ENCODE measurements at places on chromosomes 4 and X. TPM values are rescaled to one million over a fixed set of nuclear protein-coding genes. Genes with fewer than 3 reads are reported as not detected.

The TRIML2 gene
- not detected for polyA plus RNA-seq

The TMEM144 gene
- polyA plus RNA-seq: 11.0 TPM

The IQCM gene
- polyA plus RNA-seq: not detected

The ABLIM2 gene
- polyA plus RNA-seq: 4.9 TPM

The CYSLTR1 gene
- polyA plus RNA-seq: 0.09 TPM

The INTS6L gene
- 34.4 TPM for polyA plus RNA-seq

The FGF13 gene
- 88.9 TPM for polyA plus RNA-seq

The GSPT2 gene
- 12.1 TPM for polyA plus RNA-seq

The VCX3A gene
- polyA plus RNA-seq: 0.41 TPM

The ASB12 gene
- 0.75 TPM for polyA plus RNA-seq

The ATP2B3 gene
- 0.42 TPM for polyA plus RNA-seq

The ARX gene
- not detected for polyA plus RNA-seq

The FAM9C gene
- not detected for polyA plus RNA-seq

The CXorf38 gene
- polyA plus RNA-seq: 9.7 TPM

The ASB9 gene
- polyA plus RNA-seq: 0.67 TPM

The CCSER1 gene
- polyA plus RNA-seq: 0.10 TPM

The BANK1 gene
- polyA plus RNA-seq: 0.54 TPM

The USP17L26 gene
- polyA plus RNA-seq: not detected

The BTC gene
- polyA plus RNA-seq: 0.79 TPM

The PRKG2 gene
- polyA plus RNA-seq: not detected

The TCEAL7 gene
- polyA plus RNA-seq: 7.9 TPM

The GAB3 gene
- not detected for polyA plus RNA-seq

The NAP1L2 gene
- polyA plus RNA-seq: 2.7 TPM

The SLC10A4 gene
- polyA plus RNA-seq: not detected

The ANOS1 gene
- polyA plus RNA-seq: 17.6 TPM

The INTS12 gene
- polyA plus RNA-seq: 34.8 TPM

The TSPAN7 gene
- 41.4 TPM for polyA plus RNA-seq

The NHSL2 gene
- 5.6 TPM for polyA plus RNA-seq

The CHM gene
- 13.9 TPM for polyA plus RNA-seq

The PABPC1L2A gene
- polyA plus RNA-seq: not detected

The ALB gene
- 5.4 TPM for polyA plus RNA-seq

The CLCN5 gene
- 6.2 TPM for polyA plus RNA-seq

The SAGE1 gene
- not detected for polyA plus RNA-seq

The HAND2 gene
- polyA plus RNA-seq: 199 TPM

The SPINK2 gene
- polyA plus RNA-seq: 0.47 TPM

The MTNR1A gene
- polyA plus RNA-seq: 0.10 TPM

The SH3TC1 gene
- polyA plus RNA-seq: 0.57 TPM
